ENCODE measurements at places on chromosomes 1 and 21.
A peak's percentile ranks its signal among the peaks of the same experiment; 100 is the strongest.

DNA sequence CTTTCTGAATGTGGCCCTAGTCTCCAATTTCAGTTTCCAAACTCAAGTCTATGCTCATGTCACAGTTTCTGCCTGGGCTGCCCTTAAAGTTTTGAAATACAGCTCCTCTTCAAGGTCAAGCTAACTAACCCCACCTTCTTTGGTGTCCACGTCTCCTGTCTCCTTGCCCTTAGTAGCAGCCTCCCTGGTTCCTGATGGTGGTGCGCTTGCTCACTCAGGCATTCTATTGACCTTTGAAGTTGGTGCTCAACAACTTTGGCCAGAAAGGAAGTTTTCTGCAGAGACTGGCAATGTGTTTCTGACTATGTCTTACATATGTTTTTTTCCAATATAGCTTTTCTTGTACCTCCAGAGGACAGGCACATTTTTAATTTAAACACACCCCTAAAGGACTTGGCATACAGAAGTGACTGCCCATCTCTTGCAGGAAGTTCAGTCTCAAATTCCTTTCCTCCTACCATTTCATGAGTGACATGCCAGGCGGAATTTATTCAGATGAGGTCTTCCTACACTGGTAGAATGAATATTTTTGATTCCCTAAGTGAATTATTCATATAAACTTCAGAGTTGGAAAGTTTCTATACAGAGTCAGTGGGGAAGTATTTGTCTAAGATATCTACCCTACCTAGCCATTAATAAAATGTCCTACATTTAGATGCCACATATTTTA lies 364.3 kb upstream of the USP24 start:
- DNase-seq = no peak

DNA sequence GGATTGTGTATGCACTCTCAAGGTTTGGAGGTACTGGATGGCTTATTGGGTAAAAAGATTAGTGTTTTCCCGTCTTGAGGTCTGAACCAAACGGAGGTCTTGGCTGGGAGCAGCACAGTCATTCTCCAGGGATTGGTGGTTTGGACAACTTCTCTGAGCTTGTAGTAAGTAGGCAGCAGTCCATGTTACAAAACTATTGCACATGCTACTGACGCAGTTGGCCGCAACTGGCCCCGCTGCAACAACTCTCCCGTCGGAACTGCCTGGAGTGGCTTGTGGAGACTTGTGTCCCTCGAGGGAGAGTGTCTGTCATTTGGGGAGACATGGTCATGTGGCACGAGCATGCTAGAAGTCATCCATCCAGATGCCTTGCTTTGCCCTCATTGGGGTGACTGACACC lies 276.0 kb downstream of the TM2D1 start:
- no peak for DNase-seq

- DNase-seq = no peak
Observed at GRCh38 chr1:215600258-215600792, 33.2 kb downstream of the KCTD3 start.

GRCh38 chr1:108897865-108898720 lies 21.3 kb downstream of the GPSM2 start:
- peak; percentile 33 for DNase-seq

DNA sequence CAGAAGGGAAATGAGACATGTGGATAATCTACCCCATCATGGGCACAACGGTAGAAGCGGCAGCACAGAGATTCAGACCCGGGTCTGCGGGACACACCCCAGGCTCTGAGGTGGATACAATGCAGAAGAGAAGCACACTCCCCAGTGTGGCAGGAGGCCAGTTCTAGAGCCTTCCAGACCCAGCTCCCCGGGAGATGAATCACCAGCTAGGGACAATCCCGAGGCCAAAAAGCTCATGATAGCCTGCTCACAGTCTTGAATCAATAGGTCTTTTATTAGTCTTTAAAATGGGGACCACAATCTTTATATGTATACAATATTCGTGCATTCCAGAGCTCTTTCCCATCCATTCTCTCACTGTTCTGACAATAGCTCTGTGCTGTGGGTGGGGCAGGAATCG lies 57.3 kb upstream of the DIRAS3 start:
- DNase-seq = no peak

DNA sequence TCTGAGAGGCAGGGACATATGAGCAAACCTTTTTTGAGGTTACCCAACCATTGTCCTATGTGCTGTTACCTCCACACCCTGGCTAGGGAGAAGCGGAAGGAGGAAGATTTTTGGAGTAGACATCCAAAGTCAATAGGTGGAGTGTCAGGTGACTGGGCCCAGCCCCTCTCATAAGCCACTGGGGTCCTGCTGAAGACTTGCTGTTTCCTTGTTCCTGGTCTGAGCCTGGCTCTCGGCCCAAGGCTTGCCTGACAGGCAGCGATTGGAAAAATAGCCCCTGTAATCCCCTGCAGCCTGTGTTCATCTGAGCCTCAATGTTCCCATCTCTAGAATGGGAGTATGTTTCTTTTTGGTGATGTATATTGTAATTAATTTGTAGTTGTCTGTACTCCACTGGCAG lies 6.9 kb upstream of the PIGR start:
- no peak for DNase-seq

- DNase-seq = no peak
Observed at GRCh38 chr1:162905174-162906158, 44.5 kb upstream of the CCDC190 start.
